HT-29 (cell line): ENCODE measurements at places on chromosomes 6 and 20.

DNA sequence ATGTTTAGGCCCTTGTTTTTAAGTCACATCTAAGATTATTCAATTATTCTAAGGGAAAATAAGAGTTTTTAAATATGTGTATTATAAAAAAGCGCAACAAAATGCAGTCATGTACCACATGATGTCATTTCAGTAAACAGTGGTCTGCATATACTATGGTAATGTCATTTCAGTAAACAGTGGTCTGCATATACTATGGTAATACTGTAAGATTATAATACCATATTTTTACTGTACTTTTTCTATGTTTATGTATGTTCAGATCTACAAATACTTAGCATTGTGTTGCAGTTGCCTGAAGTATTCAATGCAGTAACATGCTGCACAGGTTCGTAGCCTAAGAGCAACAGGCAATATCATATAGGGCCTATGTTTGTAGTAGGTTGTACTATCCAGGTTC is 21.4 kb downstream of the MEI4 start:
- no peak for DNase-seq

GRCh38 chr6:157861814-157862213 is 38.8 kb downstream of the SNX9 start:
- no peak for DNase-seq

GRCh38 chr20:1450926-1451491 is 15.6 kb downstream of the NSFL1C start:
- DNase-seq, result no peak

DNA sequence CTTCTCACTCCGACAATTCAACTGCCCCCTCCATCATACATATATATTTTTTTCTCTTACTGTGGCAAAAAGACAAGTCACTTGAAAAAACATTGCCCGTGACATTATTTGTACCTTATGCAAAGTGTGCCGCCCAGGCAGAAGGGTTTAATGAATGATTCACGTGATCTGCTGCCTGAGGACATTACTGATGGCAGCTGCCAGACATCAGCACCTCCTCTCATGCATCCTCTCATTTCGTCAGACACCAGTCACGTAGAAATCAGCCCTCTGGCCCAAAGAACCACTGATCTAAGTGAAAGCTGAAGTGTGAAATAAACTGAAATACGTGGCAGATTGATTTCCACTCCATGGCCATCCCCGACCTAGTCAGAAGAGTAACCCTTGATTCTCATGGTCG is 218.8 kb upstream of the PDE10A start:
- DNase-seq, result no peak

DNA sequence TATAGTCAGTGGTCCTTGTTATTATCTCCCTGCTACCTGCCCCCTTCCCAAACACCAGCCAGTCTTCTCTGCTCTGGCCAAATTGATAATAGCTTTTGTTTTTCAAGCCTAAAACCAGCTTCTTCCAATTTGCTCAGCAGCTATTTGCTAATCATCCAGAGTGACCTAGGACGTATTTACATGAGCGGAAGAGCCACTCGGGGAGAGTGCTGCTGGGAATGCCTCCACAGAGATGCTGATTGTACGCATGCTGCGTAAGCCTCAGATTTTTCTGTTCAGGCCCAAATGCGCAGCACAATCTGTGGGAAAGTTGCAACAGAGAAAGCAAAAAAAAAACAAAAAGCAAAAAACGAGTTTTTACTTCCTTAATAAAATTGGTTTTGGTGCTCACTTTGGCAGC is 24.4 kb upstream of the ID1 start:
- DNase-seq, result no peak
